Hair follicle dermal papilla cell (primary cell): ENCODE measurements at places on chromosomes 5 and 9. TPM values are rescaled to one million over a fixed set of nuclear protein-coding genes. Genes with fewer than 3 reads are reported as not detected.

Gene SPEF2
- 5.5 and 10.5 TPM in 2 replicates for total RNA-seq

Gene NAIP
- 4.0 and 4.7 TPM in 2 replicates for total RNA-seq

Gene FAM120AOS
- total RNA-seq: 38.6 and 38.7 TPM in 2 replicates

Gene CARD6
- 14.6 and 18.0 TPM in 2 replicates for total RNA-seq

Gene FOXD4
- 0.16 and 0.24 TPM in 2 replicates for total RNA-seq

Gene RGMB
- 322 and 379 TPM in 2 replicates for total RNA-seq

Gene ADAMTSL1
- 75.3 and 123 TPM in 2 replicates for total RNA-seq

Gene CCL27
- not detected in 2 replicates for total RNA-seq

Gene THG1L
- total RNA-seq: 12.4 and 17.0 TPM in 2 replicates

Gene NUDT12
- total RNA-seq: 8.4 and 11.4 TPM in 2 replicates

Gene SHISAL2B
- not detected in 2 replicates for total RNA-seq

Gene ZNF883
- total RNA-seq: 4.7 and 6.3 TPM in 2 replicates

Gene SLC25A2
- 1.3 and 1.9 TPM in 2 replicates for total RNA-seq

Gene GPR107
- 32.3 and 34.9 TPM in 2 replicates for total RNA-seq

Gene MAPKAP1
- 102 and 107 TPM in 2 replicates for total RNA-seq

Gene TMC1
- total RNA-seq: 0.85 and 1.5 TPM in 2 replicates

Gene FGF1
- total RNA-seq: 6.0 and 11.5 TPM in 2 replicates

Gene FOXD4L6
- not detected in 2 replicates for total RNA-seq

Gene CENPH
- total RNA-seq: 2.8 and 4.9 TPM in 2 replicates

Gene CACFD1
- total RNA-seq: 12.1 and 13.3 TPM in 2 replicates

Gene TRPM6
- under 0.01 and 0.12 TPM in 2 replicates for total RNA-seq

Gene TLE4
- total RNA-seq: 74.2 and 81.8 TPM in 2 replicates

Gene RETREG1
- 29.4 and 30.5 TPM in 2 replicates for total RNA-seq

Gene PCDHGA6
- 6.5 and 6.8 TPM in 2 replicates for total RNA-seq

Gene SERINC5
- 22.2 and 24.7 TPM in 2 replicates for total RNA-seq

Gene PCDHGA4
- total RNA-seq: 7.8 and 8.9 TPM in 2 replicates

Gene KIF4B
- total RNA-seq: under 0.01 TPM in 1 of 2 replicates, not detected in the other

Gene CCDC183
- total RNA-seq: 0.16 and 0.73 TPM in 2 replicates

Gene ASS1
- total RNA-seq: 717 and 1,005 TPM in 2 replicates

Gene AQP7
- not detected in 2 replicates for total RNA-seq

Gene DRD1
- total RNA-seq: under 0.01 and 0.36 TPM in 2 replicates

Gene MARCOL
- not detected in 2 replicates for total RNA-seq

Gene IRX1
- 26.1 and 30.5 TPM in 2 replicates for total RNA-seq

Gene FAM240B
- total RNA-seq: not detected in 2 replicates
